Stimulated activated CD8-positive, alpha-beta memory T cell treated with anti-CD3 and anti-CD28 coated beads, Interleukin-4, amount 100 ng/mL, for 1 hour (primary cell): ENCODE measurements at places on chromosomes 3 and 15.

DNA sequence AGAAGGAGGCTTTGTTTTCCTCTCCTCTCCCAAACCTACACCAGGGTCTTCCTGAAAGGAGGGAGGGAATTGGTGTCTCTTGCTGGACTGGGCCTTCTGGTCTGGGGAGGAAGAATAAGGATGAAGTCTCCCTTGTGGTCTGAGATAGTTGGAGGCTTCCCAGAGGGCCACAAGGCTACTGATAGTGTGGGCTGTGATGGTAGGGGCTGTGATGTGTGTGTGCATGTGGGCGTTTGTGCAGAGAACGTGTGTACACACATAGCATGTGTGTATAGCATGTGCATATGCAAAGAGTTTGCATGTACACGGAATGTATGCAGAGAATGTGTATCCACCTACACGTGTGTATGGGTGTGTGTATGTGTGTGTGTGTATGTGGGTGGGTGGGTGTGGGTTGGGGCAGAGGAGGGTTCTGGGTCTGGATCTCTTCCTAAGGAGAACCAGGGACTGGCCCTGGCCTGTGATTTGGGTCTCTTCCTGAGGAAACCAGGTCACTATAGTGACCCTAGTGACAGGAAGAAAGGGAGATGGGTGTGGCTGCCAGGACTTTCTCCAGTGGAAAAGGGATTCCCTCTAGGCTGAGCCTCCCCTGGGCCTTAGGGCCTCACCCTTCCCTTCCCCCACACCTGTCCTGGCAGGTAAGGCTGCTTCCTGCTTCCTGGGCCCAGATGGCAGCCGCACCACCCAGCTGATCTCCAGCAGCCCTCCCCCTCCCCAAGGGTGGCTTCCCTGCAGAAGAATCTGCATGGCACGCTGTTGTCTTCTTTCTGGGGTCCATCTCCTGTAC lies 1.7 kb downstream of the FLNB start:
- DNase-seq: no peak

GRCh38 chr15:74791007-74791406 lies 9.1 kb downstream of the CSK start:
- no peak for DNase-seq

- no peak for DNase-seq
These were observed 16.0 kb downstream of the ANKRD28 start for GRCh38 chr3:15781637-15782402.

DNA sequence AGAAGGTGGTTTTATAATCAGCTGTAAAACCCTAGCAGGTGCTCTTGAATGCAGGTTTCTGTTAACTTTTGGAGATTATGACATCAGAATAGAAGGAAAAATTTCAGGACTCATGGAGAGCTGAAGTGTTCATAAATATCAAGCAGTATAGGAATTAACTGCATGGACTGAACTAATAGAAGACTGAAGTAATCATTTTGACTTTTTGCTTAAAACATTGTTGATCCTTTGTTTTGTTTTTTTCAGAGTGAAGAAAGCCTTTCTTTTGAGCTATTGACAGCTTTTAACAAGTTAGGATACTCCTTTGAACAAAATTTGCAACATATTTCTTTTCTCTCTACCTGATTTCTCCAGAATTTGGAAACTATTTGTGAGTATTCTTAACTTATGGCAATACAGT lies 70.6 kb upstream of the DAZL start:
- no peak for DNase-seq

GRCh38 chr3:20537234-20537633 lies 351.2 kb upstream of the SGO1 start:
- DNase-seq: no peak

DNA sequence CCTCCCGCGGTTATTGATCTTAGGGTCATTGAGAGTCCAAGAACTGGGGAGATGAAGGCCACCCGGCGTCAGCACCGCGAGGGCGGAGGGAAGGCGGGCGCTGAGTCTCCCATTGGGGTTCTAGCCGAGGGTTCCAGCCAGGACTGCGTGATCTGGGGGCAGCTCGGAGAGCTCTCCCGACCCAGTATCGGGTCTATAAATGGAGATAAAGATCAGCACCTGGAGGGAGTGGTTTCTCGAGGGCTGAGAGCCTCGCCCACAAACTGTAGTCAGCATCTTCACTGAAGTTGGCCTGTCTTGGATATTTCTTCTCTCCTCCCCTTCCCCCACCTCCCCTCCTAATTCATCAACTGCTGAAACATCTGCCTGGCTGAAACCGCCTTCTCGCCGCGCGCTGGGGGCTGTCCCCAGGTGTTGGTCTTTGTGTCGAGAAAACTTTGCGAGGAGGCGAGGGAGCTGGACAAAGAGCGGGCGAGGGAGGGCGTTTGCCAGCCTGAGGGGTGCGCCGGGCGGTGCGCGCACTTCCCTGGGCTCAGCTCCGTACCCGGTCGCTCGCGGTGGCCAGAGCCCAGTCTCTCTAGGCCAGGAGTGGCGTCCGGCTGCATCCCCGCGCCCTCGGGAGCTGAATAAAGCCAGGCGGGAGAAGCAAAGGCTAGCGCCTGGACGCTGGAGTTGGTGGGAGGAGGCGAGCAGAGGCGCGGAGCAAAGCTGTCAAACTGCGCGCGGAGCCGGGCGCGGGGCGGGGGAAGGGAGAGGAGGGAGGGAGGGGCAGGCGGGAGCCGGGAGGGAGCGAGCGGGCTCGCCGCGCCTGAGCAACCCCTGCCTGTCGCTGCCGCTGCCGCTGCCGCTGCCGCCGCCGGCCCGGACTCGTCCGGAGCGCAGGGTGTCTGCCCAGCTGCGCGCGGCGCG lies at the start of gene ST8SIA2:
TSS of gene ST8SIA2 (plus strand) at position 811 of the 909 bp plus-strand sequence. CDS start 184 bp downstream, outside the sequence.
- DNase-seq: no peak

DNA sequence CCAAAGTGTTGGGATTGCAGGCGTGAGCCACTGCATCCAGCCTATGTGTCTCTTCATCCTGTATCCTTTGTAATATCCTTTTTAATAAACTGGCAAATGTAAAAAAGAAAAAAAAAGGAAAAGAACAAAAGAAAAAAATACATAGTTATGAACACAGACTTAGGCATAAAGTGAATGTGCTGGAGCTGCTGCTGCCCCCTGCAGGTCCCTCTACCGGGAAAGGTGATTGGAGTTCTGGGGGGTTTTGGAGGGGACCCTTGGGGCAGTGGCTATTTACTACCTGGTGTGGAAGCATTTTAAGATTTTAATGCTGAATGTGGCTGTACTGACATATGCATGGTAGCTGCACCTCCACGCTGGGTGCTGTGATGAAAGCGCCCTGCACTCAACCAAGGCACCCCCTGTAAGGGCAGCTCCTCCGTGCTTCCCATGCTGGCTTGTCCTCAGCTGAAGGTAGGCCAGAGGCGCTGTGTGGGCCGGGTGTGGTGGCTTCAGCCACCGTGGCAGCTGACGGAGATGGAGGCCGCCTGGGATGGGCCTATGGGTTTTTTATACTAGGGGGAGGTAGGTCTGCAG lies 49.9 kb downstream of the RPLP1 start:
- no peak for DNase-seq

GRCh38 chr3:121462565-121462964 lies 83.2 kb downstream of the POLQ start:
- no peak for DNase-seq

- DNase-seq: no peak
These were observed 7.5 kb upstream of the LCTL start for GRCh38 chr15:66573348-66573718.

DNA sequence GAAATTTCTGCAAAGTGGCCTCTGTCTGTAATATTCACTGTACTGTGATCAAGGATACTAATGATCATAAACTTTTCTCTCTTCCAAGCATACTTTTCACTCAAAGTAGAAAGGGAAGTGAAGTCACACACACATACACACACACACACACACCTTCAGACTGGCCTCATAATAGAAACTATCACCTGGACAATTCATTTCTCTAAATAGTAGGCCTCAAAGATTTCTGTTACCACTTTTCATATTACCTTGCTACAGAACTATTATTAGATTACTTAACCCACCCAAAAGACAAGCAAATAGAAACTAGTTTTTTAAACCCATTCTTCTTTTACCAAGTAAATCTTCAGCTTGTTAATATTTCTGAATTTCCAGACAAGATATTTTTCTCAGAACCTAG lies 12.2 kb downstream of the CPB1 start:
- DNase-seq: no peak

DNA sequence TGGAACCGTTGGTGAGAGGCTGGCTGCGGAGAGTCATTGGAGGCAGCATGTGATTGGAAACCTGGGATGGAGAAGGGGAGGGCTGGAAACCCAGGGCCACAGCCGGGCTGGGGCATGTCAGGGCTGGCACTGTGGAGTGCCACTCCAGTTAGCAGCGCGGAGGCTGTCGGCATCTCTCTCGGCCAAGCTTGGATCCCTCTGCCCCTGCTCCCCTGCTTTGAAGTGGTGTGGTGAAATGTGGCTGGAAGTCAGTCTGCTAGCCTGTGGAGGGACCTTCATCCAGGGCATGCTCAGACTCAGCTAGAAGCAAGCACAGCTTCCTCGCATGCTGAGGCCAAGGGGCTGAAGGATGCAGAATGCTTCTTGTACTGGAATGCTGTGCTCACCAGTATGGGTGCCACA lies 13.5 kb downstream of the SLCO3A1 start:
- no peak for DNase-seq
